ENCODE measurements at places on chromosomes 12 and 14.

DNA sequence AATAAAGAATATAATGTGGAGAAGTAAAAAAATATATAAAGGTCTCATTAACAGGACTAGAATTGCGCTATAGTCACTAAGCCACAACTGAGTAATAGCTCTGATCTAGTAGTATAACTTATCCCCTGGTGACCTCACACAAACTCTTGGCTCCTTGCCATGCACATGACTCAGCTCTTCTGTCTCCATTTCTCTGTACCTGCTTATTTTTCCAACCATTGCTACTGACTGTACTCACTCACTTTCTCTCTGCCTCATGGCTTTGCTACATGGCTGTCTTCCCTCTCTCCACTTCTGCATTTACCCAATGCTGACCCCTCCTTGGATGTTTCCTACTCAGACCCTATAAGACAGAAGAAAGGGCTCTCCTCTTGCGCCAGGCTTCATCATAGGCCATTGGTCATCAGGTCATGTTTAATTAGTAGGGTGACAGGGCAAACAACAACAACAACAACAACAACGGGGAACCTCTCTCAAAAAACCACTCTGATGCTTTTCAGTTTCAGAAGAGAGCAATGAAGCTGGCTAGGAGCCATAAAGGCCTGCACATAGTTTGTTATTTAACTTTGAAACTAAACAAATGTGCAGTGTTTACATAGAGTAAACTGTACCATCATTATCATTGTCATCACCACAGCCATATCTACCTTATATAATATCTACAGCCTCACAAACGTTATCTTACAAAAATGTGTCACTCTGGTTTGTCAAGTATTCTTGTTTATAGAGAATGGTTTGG is 25.6 kb upstream of the KRAS start:
- peak; percentile 77 for DNase-seq

- no peak for DNase-seq
Observed at GRCh38 chr14:96729889-96730288, 67.3 kb upstream of the VRK1 start.

GRCh38 chr14:30223385-30223785 is 295.7 kb upstream of the PRKD1 start:
- peak; percentile 97 for DNase-seq

DNA sequence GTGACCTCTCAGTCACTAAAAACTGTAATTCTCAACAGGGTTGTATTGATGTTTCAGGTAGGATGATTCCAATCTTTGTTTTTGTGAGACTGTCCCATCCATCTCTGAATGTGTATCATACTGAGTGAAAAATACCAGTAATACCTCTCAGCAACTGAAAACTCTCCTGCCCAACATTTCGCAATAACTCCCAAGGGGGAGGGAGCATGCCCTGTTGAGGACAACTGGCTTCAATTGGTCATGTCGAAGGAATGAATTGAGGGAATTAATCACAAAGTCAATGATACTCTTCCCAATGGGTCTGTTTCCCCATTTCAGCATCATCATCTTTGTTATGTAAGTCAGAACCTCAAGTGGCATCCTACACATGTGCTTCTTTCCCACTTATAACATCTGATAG is 102.4 kb upstream of the E2F7 start:
- no peak for DNase-seq

DNA sequence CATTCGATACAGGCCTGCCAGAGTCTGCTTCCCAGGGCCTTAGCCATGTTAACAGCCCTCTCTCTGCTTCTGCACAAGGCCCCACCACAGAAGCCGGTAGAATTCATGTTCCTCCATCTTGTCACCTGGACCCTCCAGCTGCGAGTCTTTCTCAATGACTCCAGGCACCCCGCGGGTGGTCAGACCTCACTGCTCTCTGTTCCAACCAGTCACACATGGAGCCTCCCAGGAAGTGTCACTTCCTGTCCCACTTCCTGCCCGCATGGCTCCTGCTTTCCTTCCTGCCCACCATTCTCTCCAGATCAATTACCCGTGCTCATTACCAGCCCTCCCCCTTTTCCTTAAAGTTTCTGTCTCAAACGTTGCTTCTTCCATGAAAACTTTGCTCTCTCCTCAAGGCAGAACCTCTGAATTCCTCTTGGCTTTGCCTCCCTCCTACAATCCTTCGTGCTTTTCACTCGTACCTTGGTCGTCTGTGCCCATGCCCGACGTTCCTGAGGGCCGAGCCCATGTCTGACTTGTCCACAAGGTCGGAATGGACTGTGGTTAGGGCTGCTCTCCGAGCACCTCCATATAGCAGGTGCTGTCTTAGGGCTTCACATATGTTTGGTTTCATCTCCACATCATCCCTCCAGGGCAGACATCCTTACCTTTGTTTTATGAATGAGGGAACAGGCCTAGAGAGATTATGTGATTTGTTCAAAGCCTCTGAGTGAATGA is 172.1 kb downstream of the TSPAN9 start:
- DNase-seq, result peak; percentile 6

DNA sequence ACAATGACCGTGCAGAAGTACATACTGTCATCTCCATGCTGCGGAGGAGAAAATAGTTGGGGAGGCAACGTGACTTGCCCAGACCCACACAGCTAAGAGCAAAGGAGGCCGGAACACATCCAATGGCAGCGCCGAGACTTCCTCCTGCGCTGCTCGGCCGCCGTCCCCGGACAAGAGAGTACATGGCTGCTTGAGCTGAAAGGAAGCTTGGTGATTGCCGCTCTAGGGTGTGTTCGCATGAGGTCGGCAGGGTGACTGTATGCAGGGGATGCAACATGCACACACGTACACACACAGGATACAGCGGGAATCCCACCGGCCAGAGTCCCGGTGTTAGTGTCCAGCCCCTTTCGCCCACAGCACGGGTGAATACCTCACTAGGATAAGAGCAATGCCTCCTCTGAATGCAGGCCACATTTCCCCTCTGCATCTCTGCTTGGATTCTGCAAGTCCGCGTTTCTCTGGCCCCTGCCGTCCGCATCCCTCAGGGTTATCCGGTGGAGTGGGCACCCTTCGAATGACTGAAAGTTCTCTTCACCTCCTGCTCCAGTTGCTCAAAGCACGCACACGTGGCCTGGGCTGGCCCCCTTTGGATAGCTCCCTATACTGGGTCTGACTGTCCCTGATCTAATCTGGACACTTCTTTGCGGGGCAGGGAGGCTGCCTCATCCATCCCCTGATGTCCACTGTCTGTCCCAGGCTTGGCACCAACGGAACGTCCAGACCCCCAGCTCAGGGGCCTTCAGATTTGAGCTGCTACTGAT is 78.8 kb downstream of the GSC start:
- DNase-seq, result no peak

DNA sequence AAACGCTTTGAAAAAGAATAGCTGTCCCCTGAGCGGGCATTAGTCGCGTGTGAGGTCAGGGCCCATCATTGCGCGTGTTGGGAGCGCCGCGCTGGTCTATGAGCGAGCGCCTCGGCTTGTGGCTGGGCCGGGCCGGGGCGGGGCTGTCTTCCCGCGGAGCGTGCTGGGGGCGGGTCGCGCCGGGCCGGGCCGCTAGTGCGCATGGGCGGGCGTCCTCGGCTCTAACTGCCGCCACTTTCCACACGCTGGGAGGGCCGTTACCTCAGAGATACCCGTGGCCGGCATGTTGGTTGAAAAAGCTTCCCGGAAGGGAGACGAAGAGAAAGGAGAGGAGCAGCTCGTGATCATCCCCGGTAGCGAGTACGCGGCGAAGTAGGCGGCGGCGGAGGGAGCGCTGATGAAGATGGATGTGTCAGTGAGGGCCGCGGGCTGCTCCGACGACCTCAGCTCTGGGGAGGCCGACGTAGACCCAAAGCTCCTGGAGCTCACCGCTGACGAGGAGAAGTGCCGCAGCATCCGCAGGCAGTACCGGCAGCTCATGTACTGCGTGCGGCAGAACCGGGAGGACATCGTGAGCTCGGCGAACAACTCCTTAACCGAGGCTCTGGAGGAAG is at the start of gene EID3:
TSS of gene EID3 (plus strand) at position 202 of the 614 bp plus-strand sequence. CDS start at position 398, 196 bp downstream.
- DNase-seq, result peak; percentile 91

GRCh38 chr12:11657511-11657910 is 8.0 kb downstream of the ETV6 start:
- peak; percentile 66 for DNase-seq

- DNase-seq, result peak; percentile 29
Observed at GRCh38 chr14:59698793-59699192, 122.2 kb upstream of the CCDC175 start.

DNA sequence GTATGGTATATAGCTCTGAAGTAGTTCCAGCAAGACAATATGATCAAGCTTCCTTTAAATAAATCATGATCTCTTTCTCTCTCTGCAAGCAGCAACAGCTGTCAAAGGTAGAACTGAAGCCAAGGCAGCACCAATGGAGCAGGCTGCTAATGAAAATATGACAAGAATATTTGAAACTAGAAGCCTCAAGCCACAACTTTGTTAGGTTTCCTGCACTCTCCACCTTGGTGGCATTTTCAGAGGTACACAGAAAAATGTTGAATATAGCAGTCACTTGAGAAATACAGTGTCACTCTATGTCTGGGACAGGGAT is 43.8 kb upstream of the PSMA6 start:
- no peak for DNase-seq

DNA sequence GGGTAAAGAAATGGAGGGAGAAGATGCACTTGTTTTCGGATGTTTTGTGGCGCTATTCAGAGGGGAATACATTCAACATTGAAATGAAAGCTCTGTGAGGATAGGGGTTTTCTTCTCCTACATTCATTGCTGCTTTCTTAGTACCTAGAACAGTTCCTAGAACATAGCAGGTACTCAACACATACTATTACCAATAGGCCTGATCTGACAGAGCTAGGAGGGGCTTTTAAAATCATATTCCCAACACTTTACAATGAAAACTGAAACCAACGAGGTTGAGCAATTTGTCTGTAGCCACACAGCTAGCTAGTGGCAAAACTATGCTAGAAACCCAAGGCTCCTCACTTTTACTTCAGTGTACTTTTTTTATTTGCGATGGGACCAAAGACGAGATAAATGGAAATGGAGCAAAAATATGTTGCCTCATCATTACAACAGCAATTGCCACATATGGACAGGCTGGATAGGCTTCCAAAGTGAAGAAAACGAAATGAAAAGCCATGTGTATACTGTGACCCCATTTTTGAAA is 23.1 kb upstream of the IL22 start:
- no peak for DNase-seq

GRCh38 chr12:6542209-6543009 is 8.1 kb downstream of the GAPDH start:
- DNase-seq, result peak; percentile 47

DNA sequence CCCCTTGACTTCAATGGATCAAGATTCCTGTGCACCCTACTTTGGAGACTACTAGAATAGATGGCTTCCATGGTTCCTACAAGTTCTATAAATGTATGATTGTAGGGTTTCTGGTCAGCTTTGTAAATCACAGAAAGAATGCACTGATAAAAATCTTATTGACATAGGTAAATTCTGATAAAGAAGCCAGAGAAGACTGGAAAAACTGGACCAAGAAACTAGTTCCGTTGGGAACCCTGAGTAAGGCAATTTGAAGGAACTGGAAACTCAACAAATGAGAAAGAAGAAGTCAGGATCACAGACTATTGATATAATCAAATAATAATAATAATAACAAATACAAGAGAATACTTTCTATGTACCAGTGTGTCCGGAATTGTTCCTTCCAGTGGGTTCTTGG is 15.4 kb upstream of the MGST1 start:
- no peak for DNase-seq

GRCh38 chr12:107320929-107321631 is 227.7 kb upstream of the CRY1 start:
- peak; percentile 11 for DNase-seq

DNA sequence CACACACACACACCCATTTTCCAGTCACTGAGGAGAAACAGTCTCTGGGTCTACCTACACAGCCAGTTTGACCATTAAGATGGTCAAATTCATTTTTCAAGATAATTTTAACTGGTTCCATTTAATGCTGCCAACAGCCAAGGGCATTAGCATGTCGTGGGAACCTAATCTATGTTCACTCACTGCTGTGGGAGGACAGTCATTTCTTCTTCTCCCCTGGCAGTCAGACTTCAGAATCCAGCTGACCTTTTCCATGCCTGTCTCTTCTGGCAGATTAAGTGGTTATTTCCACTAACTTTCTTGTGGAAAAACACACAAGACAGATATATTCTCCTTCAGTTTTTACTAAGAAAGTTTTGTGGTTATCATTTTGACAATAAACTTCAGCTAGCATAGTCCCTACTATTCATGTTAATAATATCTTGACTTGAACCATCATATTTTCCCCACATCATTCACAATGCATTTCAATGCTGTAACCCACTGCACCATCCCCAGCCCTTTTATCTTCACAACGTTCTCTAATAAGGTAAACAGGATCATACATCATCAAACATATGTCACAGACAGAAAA is 82.2 kb downstream of the DAD1 start:
- DNase-seq, result no peak

DNA sequence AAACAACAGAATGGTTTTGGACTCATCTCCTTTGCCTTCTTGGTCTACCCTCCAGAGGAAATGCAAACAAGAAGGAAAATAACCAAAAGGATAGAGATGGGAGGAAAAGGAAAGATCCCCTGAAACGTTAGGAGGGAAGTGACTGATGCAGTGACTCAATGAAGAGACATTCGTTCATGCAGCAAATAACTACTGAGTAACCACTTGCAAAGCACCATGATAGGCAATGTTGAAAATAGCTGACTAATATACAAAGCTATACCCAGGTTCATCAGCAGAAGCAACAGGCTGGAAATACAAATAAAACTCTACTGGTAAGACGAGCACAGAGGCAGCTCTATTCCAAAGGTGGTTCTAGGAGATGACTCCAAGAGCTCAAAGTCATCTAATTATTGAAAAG is 41.8 kb downstream of the R3HDM2 start:
- DNase-seq, result peak; percentile 65

DNA sequence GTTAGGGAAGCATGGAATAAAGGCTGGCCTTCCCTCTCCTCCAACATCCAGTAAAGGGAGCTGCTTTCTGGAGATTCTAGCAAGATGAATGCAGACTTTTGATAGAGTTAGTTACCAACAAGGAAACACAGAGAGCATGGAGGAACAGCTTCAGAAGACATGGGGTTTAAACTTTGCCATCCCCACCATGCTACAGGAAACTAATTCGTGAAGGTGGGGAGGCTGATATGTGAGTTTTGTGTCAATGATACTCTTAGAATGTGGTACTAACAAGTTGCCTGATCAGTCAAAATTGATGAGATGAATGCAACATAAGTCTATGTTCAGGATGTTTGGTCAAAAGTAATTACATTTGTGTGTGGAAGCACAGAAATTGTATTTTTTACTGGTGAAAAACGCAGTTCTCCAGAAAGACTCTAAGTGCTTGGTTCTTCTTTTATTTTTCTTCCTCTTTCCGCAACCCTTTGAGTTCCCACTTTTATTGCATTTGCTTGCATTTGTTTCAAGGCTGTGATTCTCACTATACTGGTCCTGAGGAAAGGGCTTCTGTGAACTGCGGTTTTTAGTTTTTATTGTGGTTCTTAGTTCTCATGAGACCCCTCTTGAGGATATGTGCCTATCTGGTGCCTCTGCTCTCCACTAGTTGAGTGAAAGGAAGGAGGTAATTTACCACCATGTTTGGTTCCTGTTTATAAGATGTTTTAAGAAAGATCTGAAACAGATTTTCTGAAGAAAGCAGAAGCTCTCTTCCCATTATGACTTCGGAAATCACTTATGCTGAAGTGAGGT is at the start of gene CLEC4A:
TSS of gene CLEC4A (plus strand) at position 494 of the 789 bp plus-strand sequence. CDS start at position 756, 262 bp downstream.
- DNase-seq, result no peak

- no peak for DNase-seq
Observed at GRCh38 chr12:111303531-111303930, 65.4 kb downstream of the PHETA1 start.
